Mesenchymal stem cell (in vitro differentiated cells and primary cell): ENCODE measurements at places on chromosomes 1 and 21.

DNA sequence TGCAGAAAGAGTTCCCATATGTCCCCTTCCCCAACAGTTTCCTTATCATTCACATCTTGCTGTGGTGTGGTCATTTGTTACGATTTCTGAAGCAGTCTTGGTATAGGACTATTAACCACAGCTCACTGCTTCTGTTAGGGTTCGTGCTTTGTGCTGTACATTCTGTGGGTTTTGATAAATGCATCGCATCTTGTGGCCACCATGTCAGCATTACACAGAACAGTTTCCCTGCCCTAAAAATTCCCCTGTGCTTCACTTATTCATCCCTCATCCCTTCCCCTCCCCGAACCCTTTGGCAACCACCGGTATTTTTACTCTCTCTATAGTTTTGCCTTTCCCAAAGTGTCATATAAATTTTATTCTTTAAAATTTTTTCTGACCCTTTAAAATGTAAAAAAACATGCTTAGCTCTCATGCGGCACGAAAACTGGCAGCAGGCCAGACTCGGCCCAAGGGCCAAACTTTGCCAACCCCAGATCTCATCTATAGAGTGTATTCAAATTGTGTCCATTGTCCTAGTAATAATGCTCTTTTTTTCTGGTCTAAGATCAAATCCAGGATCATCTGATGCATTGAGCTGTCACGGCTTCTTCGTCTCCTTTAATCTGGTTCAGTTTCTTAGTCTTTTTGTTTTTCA lies 78.2 kb downstream of the SIM2 start:
- DNase-seq, result no peak

DNA sequence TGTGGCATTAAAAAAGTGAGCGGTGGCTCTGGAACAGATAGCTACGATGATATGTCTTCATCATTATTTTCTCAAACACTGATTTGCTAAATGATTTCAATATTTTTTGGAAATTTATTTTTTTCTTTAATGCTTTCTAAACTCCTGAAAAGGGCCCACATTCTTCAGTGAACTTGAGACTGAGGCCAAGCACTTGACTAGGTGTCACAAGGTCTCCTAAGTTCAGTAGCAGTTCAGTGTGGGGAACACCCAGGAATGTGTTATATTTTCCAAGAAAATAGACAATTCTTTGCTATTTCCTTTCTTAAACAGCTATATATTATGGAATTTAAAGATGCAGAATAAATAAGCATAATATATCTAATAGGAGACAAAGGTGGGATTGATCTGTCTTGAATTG lies 850.9 kb downstream of the USP25 start:
- DNase-seq, result no peak

- no peak for DNase-seq
These were observed 399.9 kb upstream of the RUNX1 start for GRCh38 chr21:35448876-35449599.

GRCh38 chr1:193181536-193181935 lies 4.9 kb downstream of the B3GALT2 start:
- no peak for DNase-seq
